ENCODE measurements at places on chromosomes 12 and 14.
A peak's percentile ranks its signal among the peaks of the same experiment; 100 is the strongest.

DNA sequence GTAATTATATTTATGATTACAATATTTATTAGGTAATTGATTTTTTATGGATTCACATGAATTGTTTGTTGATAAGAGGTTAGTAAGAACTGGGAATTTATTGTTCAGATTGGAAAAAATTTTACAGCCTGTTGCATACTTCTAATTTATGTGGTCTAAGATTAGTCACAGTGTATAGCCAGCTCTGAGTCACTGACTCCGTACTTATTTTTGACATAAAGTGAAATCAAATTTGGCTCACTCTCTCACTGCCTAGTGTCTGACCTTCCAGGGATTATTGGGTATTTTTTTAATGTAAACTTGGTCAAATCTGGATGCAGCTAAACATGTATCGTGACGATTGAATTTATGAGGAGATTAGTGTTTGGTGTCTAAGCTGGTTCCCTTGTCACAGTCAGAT, 109.3 kb downstream of the PTPRQ start:
- no peak for ATAC-seq

GRCh38 chr12:116980083-116980482, 69.3 kb downstream of the FBXW8 start:
- ATAC-seq: no peak

GRCh38 chr12:49580572-49581535, 12.9 kb upstream of the MCRS1 start:
- ATAC-seq: peak; percentile 51

DNA sequence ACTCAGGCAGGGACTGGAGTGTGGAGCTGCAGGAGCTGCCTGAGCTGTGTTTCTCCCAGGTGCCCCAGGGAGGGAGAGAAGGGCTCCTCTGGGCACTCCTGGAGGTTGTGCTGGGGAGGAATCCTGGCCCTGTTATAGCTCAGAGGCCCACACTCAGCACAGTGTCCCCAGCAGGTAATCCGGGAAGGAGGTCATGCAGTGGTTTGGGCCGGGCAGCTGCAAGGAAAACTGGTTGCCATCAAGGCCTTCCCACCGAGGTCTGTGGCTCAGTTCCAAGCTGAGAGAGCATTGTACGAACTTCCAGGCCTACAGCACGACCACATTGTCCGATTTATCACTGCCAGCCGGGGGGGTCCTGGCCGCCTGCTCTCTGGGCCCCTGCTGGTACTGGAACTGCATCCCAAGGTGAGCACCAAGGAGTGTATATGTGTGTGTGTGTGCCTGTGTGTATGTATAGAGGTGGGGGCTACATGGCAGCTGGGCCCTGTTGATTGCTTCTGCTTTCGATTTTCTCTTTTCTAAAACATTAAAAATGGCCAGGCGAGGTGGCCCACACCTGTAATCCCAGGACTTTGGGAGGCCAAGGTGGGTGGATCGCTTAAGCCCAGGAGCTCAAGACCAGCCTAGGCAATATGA, 2.0 kb downstream of the AMHR2 start:
- ATAC-seq: no peak

DNA sequence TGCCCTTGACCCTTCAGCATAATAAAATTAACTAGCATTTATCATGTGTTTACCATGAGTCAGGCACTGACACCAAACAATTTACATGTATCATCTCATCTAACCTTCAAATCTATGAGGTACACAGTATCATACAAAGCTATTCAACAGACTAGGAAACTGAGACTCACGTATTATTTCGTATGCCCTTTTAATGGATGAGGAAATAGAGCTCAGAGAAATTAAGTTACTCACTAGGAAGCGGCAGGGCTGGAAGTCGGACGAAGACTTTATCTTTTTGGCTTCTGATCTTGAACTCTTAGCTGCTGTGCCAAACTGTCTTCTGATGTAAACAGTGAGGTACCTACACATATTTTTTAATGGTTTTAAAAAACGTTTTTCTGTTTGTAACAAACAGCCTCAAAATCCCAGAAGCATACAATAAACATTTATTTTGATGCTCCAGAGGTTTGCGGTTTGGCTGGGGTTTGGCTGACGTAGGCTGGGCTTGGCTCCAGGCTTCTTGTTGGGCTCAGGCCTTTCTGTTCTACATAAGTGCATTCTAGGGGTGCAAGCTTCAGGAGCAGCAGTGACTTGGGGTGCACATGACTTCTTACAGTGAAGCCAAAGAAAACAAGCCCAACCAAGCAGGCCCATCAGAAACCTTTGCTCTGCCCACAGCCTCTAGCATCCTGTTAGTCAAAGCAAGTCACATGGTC, 184.7 kb downstream of the TBX5 start:
- ATAC-seq: no peak
